ENCODE measurements at places on chromosomes 12 and 14.

DNA sequence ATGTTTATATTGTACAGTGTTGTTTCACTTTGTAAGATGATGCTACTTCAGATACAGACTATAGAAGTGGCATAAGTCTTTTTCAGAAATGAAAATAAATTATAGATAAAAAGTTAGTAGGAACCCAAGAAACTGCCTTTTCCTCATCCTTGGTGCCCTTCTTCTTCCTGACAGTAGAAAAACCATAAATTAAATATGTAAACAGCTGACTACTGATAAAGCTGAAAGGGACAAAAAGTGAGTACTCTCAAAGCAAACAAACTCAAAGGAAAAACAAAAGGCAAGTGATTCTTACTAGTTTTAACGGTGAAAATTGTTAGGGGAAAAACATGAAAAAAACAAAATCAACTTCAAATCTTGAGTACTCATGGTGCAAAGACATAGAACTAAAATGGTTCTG, 8.6 kb upstream of the C12orf50 start:
- no peak for DNase-seq

DNA sequence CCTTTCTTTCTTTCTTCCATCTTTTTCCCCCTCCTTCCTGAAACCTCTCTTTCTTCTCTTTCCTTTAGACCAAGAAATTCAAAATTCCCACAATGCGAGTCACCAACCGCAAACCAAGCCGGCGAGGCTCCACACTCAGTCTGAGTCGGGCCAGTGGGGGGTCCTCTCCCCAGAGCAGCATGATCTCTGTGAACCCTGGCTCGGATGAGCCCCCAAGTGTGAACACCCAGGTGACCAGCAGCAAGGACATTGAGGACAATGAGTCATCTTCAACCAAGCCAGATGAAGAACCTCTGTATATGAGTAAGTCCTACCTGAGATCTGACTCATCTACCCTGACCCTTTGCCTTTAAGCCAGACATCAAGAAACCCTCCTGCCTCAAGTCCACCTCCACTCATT, 88.6 kb upstream of the TMEM233 start:
- DNase-seq = no peak

DNA sequence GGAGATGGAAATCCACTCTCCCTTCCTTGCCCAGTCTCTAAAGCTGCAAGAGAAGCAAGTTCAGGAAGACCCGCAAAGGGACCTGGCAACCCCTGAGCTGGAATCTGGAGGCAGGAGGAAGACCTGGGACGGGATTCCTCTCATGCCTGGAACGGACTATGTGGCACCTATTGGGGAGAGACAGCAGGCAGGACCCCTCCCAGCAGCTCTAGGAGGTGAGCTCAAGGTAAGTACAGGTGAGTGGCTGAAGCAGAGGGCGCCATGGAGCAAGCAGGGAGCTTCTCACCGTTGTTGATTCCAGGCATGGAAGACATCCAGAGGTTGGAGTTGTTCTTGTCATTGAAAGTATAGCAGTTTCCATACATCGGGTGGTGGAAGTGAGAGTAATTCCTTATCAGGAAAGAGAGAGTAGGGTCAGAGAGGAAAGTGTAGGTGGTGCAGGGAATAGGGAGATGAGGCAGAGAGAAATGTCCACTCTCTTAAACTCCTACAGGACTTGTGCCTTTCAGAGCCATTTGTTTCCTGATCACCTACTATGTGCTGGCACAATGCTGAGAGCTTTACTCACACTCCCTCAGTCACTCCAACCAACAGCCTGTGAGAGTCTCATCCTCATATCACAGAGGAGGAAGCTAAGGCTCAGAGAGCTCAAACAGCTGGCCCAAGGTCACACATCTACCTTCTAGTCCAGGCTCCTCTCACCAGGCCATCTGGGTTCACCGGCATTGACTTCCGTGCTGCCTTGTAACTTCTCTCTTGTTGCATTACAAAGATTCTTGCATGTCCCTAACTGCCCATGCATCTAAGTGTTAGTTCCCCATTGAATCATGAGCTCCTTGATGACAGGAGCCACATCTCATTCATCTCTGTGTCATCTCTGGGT, 13.9 kb upstream of the TNFRSF1A start:
- DNase-seq = no peak

GRCh38 chr14:34171431-34172172, 220.7 kb upstream of the EGLN3 start:
- DNase-seq = no peak

DNA sequence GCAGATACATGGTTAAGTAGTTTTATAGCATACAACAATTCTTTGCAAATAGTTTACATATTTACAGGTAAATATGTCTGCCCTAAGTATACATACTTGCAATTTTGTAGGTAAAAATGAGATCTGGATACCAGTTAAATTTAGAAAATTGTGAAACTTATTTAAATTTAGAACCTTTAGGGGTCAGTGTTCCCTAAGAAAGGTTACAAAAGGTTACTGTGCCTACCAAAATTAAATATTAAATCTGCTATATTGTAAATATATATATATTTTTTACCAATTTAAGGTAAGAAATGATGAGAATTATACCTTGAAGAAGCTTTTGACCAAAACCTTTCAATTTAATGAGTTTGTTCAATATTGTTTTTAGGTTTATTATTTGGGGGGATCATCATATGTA, 54.0 kb downstream of the MIPOL1 start:
- DNase-seq = no peak

DNA sequence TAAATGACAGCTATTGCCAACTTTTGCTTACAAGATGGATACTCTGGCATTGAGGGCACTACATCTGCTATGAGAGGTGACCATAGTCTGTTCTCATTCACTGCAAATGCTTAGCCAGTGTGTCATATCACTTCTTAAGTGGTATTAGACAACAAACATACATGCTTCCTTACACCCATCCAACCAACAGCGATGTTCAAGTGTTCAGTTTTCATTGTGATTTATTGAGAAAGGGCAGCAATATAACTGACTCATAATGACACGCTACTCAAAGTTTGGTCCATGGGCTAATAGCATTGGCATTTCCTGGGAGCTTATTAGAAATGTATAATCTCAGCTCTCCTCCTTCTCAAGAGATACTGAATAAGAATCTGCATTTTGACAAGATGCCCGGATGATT, 181.7 kb downstream of the NPAS3 start:
- DNase-seq = no peak

- no peak for DNase-seq
Observed at GRCh38 chr14:32009221-32009975, 67.7 kb upstream of the ARHGAP5 start.

- no peak for DNase-seq
Observed at GRCh38 chr12:1380171-1380851, 214.1 kb downstream of the FBXL14 start.

DNA sequence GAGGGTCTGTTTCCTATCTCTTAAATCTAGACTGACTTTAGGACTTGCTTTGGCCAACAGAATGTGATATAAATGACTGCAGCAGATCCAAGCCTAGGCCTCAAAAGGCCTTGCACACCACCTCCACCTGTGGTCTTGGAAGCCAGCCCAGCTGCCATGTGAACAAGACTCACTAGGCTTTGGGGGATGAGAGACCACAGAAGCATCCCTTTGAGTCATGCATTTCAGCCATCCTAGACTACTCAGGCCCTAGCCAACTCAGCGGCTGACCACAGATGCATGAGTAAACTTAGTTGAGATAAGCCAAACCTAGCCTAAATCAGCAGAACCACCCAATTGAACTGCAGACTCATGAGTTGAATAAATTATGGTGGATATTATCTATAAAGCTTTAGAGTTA, 87.7 kb downstream of the KCNH5 start:
- DNase-seq = no peak

- no peak for DNase-seq
Observed at GRCh38 chr14:67232066-67232465, 9.2 kb upstream of the PALS1 start.

DNA sequence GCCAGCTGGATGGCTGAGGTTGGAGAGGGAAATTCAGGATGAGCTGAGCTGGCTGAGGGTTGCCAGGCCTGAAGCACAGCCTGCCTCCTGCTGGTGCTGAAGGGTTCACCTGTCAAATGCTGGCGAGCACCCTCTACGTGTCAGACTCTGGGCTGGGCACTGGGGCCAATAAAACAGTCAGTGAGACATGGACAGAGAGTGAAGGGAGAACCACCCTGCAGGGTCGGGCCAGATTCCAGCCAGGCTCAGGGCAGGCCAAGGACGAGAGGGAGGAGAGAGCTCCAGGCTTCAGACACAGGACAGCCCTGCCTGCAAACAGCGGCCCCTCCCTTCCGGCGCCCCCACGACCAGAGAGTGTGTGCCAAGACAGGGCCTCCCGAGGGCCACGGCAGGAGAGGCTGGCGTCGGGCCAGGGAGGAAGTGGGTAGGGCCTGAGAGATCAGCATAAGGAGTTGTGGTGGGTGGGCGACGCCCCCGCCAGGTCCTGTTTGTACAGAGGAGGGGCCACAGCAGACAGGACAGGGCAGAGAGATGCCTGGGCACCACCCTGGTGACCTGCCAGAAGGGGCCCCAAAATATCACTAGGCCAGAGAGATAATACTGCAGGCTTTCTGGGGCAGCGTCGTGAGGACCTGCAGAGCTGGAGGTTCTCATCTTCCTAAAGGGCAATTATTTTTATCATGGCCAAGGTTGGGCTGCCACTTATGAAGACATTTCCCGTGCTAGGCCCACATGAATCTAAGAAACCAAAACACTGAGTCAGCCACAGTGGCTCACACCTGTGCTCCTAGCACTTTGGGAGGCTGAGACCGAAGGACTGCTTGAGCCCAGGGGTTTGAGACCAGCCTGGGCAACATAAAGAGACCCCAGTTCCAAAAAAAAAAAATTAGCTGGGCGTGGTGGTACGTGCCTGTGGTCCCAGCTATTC, 73.1 kb upstream of the GPR68 start:
- DNase-seq = peak; percentile 57

DNA sequence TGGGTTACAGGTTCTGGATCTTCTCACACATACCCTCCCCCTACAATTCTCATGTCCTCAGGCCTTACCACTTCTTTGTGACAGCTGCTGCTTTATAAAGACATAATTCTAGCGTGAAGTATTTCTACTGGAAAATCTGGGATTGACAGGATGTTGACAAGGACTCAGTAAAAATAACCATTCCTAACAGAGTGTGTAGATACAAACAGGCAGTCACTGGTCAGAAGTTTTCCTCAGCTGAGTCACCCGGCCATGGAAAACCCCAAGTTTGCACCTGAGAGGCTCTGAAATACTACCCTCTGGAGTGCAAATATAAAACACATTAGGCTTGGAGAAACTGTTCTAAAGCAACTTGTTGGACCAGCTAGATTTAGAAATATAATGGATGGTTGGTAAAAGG, 54.4 kb downstream of the SPPL3 start:
- no peak for DNase-seq

- no peak for DNase-seq
Observed at GRCh38 chr12:118103201-118103600, 610 bp downstream of the VSIG10 start.

- no peak for DNase-seq
Observed at GRCh38 chr12:122067548-122067947, 11.0 kb upstream of the MLXIP start.

- DNase-seq = no peak
Observed at GRCh38 chr12:104106965-104107364, 31.0 kb downstream of the NFYB start.

DNA sequence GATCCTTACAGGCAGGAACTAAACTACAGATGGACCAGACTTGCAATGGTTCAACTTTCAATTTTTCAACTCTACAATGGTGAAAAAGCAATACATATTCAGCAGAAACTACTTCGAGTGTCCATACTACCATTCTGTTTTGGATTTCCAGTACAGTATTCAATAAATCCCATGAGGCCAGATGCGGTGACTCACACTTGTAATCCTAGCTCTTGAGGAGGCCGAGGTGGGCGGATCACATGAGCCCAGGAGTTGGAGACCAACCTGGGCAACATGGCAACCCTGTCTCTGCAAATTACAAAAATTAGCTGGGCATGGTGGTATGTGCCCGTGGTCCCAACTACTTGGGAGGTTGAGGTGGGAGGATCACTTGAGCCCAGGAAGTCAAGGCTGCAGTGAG, 336.1 kb downstream of the MED13L start:
- no peak for DNase-seq

- DNase-seq = no peak
Observed at GRCh38 chr12:52896190-52897100, 8.4 kb downstream of the KRT8 start.

DNA sequence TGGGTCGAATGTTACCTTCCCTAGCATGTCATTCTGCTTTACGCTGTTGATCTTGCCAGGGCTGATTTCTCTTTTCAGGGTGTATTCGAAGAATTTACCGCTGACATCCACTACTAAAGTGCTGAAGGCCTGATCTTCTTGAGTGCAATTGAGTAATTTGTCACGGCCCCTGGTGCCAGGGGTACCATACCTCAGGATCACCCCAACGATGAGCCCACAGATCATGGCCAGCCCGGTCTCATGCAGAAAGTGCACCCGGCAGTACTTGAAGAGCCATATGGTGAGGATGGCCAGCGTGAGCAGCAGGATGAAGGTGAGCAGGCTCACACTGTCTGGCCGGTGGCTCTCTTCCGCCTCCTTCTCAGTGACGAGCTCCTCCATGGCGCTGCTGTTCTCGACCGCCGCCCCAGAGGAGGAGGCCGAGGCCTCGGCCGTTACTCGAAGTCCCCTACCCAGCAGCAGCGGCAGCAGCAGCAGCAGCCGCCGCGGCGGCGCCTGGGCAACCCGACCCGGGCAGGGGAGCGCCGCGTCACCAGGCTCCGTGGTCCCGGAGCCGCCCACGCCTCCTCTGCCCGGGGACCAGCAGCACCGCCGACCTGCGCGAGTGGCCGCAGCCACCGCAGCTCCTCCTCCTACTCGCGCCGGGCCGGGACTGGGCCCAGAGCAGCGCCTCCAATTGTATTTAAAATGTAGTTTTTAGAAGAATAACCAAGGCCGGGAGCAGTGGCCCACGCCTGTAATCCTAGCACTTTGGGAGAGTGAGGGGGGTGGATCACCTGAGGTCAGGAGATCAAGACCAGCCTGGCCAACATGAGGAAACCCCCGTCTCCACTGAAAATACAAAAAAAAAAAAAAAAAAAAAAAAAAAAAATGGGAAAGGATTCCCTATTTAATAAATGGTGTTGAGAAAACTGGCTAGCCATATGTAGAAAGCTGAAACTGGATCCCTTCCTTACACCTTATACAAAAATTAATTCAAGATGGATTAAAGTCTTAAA, 58.5 kb upstream of the TMPO start:
- DNase-seq = no peak

- no peak for DNase-seq
Observed at GRCh38 chr12:110254971-110255540, 26.0 kb upstream of the ATP2A2 start.

GRCh38 chr12:94207849-94208621, 59.7 kb downstream of the PLXNC1 start:
- DNase-seq = no peak

Data from stimulated activated CD8-positive, alpha-beta memory T cell treated with anti-CD3 and anti-CD28 coated beads, Interleukin-7, amount 100 ng/mL, for 1 hour (primary cell).